GM12878 (cell line): ENCODE measurements at places on chromosomes 11 and 22. TPM values are rescaled to one million over a fixed set of nuclear protein-coding genes. Genes with fewer than 3 reads are reported as not detected.

Gene CLTCL1
- 0.11 and 0.15 TPM in 2 replicates for polyA plus RNA-seq

DNA sequence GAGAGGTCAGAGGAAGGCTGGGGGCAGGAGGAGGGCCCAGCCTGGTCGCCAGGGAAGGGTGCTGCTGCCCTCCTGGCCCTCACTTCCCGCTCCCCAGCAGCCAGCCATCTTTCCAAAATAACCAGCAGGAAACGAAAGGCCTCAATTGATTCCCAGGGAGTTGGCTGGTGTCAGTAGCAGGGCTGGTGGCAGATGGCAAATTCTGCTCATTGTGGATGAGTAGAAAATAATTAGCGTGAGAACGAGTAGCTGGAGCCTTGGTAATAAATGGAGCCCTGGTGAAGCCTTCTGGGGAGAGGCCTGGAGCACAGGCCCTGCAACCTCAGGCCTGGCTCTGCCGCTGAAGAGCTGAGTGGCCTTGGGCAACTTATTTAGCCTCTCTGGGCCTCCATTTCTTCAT, 31.3 kb downstream of the DAGLA start:
- no peaks in the 10 kb centered on the region for H3K4me1 ChIP-seq
- DNase-seq = no peak
- H3K27me3 ChIP-seq = peaks cover 3% of the 10 kb centered on the region; the same call in 1 of the 2 replicates
- no peak overlapping the region for H3K4me3 ChIP-seq
- no peaks in the 10 kb centered on the region for H3K36me3 ChIP-seq

- no peaks in the 10 kb centered on the region for H3K27me3 ChIP-seq
- no peak overlapping the region for H3K4me3 ChIP-seq
- H3K4me1 ChIP-seq = no peaks in the 10 kb centered on the region
- no peaks in the 10 kb centered on the region for H3K36me3 ChIP-seq
- no peak overlapping the region for H3K27ac ChIP-seq
Measured at GRCh38 chr22:16961477-16962186, 46.4 kb downstream of the GAB4 start.

DNA sequence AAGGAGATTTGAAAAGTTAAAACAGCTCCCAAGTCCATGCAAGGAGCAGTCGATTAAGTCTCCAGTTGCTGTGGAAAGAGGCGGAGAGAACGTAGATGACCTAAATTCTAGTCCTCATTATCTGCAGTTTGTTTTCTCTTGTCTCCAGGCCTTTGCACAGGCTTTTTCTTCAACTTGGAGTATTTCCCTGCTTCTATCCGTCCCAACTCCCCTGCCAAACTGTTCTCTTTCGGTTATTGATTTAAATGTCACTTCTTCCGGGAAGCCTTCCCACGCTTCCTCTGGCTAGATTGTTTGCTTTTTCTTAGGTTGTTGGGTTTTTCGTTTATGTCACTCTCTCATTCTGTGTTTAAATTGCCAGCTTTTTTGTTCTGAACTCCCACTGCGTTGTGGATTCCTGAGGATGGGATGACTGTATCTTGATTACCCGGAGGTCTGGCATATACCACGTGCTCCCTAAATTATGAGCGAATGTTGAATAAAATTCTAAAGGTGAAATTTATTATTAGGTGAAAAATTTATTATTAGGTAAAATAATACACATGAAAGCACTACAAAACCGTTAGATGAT, 463 bp downstream of the TMEM126B start:
- H3K4me1 ChIP-seq = peaks cover 8% of the 10 kb centered on the region
- H3K4me3 ChIP-seq = peak overlapping the region; percentile 94
- no peaks in the 10 kb centered on the region for H3K27me3 ChIP-seq
- DNase-seq = no peak
- H3K36me3 ChIP-seq = peaks cover 4% of the 10 kb centered on the region; the same call in 1 of the 2 replicates

GRCh38 chr11:9039198-9039597, 35.4 kb upstream of the NRIP3 start:
- H3K27ac ChIP-seq = no peak overlapping the region
- DNase-seq = peak; percentile 19
- H3K4me1 ChIP-seq = no peaks in the 10 kb centered on the region
- H3K36me3 ChIP-seq = no peaks in the 10 kb centered on the region
- H3K27me3 ChIP-seq = no peaks in the 10 kb centered on the region; the same call in 1 of the 2 replicates

GRCh38 chr11:3015796-3016195, 23.7 kb upstream of the NAP1L4 start:
- DNase-seq = no peak
- peaks cover 19% of the 10 kb centered on the region for H3K36me3 ChIP-seq
- peaks cover 10% of the 10 kb centered on the region for H3K4me1 ChIP-seq
- no peak overlapping the region for H3K4me3 ChIP-seq
- H3K27me3 ChIP-seq = no peaks in the 10 kb centered on the region

DNA sequence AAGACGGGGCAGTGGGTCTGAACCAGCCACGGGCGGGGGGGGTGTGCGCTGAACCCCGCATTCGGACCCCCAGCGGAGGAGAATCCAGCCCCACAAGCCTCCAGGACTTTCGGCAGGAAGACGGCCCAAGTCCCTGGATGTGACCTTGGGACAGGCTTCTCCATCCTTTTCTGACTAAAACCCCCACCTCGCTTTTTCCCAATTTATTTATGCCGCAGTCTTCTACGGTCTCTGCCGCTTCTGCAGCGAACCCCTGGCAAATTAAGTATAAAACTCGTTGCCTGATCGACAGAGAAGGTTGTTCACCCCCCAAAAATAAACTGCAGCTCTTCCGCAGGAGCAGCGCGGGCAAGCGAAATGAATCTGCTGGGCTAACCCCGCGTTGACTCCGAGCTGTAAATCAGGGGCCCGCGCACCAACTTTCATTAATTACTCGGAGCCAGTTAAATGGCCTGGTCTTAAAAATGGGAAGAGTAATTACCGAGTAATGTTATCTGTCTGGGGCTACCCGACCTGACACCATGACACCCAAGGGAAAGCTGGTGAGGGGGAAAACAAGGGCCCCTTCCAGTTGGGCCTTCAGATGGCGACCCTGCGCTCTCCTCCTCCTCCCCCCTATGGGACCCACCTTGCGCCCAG, 6.6 kb downstream of the WT1 start:
- H3K27ac ChIP-seq = no peak overlapping the region
- no peaks in the 10 kb centered on the region for H3K4me1 ChIP-seq
- DNase-seq = no peak
- peaks cover 8% of the 10 kb centered on the region for H3K27me3 ChIP-seq

GRCh38 chr11:6402061-6402470, 11.8 kb downstream of the SMPD1 start:
- peak overlapping the region; percentile 16 for H3K27ac ChIP-seq
- H3K4me1 ChIP-seq = peaks cover 25% of the 10 kb centered on the region
- H3K4me3 ChIP-seq = peak overlapping the region; percentile 54; the same call in 1 of the 2 replicates
- H3K36me3 ChIP-seq = no peaks in the 10 kb centered on the region

DNA sequence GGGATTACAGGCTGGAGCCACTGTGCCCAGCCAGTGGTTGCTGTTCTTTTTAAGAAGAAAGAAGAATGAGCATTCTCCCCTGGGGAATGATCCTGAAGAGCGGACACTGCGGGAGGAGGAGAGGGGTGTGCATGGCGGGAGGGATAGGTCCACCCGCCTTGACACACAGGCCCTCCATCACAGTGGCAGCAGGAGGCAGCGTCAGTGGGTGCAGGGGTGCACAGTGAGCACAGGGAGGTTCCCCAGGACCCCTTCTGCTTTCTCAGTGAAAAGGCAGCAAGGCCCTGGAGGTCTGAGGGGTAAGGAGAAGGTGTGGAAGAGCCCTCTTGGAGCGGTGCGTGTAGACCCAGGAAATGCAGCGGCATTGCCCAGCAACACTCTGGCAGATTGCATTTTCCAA, 28.9 kb upstream of the CBX7 start:
- H3K36me3 ChIP-seq = no peaks in the 10 kb centered on the region
- no peaks in the 10 kb centered on the region for H3K4me1 ChIP-seq
- H3K27ac ChIP-seq = no peak overlapping the region
- H3K4me3 ChIP-seq = no peak overlapping the region
- no peak for DNase-seq

GRCh38 chr11:101442936-101443521, 140.8 kb downstream of the TRPC6 start:
- no peak for DNase-seq
- no peaks in the 10 kb centered on the region for H3K4me1 ChIP-seq
- H3K27me3 ChIP-seq = no peaks in the 10 kb centered on the region

DNA sequence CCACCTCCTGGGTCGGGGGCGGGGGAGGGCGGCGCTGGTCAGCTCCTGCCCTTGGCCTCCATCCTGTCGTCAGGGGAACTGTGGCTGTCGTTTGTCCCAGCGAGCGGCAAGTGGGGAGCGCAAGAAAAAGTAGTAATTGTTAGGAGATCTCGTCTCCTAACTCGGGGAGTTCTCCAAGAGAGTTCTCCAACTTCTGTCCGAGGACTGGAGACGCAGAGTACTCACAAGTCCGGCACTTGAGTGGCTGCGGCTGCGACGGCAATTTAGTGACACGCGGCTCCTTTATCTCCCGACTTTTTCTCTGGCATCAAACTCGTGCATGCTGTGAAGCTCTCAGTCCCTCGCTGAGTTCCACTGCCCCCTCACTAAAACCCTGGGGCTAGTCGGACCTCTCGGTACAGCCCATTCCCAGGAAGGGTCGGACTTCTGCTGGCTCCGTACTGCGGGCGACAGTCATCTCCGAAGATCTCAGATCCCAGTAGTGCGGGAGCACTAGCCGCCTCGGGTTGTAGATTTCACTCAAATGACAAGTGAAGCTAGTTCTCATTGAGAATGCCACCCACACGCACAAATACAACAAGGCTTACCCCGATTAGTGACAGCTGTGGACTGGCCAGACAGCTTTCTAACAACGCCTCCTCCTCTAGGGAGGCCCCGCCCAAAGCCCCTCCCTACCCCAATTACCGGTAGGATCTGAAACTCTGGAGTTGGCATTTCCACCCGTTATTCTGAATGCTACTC, at the start of gene PGR:
Gene PGR, minus strand, starts transcription at position 611 of the 741 bp plus-strand sequence. CDS start 743 bp downstream, outside the sequence.
- H3K4me3 ChIP-seq = no peak within 1 kb of the TSS
- no peak for DNase-seq
- peaks cover 5% of the 10 kb centered on the region; the same call in 1 of the 2 replicates for H3K27me3 ChIP-seq
- H3K4me1 ChIP-seq = no peaks in the 10 kb centered on the region
- no peaks in the 10 kb centered on the region for H3K36me3 ChIP-seq

DNA sequence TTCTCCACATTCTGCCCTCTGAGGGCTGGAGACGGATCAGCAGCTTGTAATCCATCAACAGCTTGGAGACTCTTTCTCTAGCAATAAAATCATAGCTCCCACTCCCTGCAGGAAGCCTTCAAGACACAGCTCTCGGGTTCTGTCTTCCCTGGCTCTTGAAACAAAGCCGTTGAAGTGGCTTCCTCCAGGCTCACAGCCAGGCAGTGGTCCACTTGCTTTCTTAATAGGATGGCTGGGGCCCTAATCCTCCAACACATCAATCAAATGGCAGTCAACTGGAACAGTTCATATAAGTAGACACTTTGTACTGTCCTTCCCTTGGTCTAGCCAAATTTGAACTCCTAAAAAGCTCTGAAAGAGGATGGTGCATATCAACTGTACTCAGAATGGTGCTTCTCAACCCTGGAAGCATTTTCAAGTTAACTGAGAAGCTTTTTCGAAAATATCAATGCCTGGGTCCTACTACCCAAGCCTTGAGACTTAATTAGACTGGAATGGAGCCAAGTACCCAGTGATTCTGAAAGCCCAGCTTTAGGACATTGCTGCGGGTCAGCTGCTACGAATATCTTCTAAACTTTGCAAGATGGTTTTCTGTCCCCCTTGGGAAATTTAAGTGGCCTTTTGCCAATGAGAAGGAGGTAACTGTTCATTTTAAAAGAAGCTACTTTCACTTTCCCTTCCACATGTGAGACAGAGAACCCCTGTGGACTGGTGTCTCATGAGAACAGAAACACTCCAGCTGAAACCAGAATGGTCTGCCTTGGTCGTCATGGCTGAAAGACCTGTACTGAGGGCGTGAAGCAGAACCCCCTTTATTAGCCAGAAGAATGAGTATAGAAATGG, 74.7 kb downstream of the SC5D start:
- peak; percentile 99 for DNase-seq
- H3K4me1 ChIP-seq = peaks cover 43% of the 10 kb centered on the region
- peak overlapping the region; percentile 85 for H3K27ac ChIP-seq
- no peaks in the 10 kb centered on the region for H3K36me3 ChIP-seq

DNA sequence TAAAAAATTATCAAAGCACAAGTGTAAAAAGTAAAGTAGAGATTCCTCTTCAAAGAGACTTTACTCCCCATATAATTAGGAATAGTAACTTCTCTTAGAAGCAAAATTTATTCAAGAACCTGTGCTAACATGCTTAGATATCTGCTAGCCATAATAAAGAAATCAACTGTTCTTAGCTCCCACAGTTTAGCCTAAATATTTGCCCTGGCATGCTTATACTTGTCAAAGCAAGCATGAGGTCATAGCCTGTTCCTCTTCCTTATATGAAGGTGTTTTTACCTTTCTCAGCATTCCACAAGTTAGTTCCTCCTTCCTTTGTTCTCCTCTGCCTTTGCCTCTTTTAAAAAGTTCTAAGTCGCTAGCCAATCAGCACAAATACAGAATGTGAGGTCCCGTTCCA, 30.3 kb downstream of the RIC3 start:
- no peak for DNase-seq
- no peaks in the 10 kb centered on the region for H3K36me3 ChIP-seq
- H3K27me3 ChIP-seq = no peaks in the 10 kb centered on the region
- no peak overlapping the region for H3K4me3 ChIP-seq

DNA sequence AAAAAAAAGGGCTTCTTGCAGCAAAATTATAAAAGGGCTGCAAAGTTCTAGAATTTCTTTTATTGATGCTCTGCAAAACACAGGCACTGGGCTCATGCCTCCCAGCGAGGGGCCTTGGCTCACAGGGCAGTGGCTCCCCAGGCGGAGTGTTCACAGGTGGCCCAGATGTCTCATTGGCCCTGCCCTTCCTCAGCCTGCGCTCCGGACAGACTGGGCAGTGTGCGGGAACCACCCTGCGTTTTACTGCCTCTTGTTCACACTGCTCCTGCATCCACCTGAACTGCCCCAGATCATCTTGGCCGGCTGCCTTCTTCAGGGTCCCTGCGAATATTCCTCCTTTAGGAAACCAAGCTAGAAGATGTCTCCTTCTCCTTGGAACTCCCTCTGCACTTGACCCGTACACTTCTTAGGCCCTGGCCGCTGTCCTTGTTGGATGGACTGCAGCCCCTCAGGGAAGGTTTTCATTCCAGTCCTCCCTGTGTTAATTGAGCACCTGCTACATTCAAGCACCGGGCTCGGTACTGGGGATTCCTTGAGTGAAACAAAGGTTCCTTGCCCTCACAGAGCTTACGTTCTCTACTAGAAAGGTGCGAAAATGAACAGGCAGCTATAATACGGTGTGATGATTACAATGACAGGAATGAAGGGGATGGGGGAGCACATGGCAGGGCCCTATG, 4.5 kb downstream of the TUBA8 start:
- DNase-seq = no peak
- H3K4me3 ChIP-seq = no peak overlapping the region
- H3K4me1 ChIP-seq = peaks cover 19% of the 10 kb centered on the region
- no peaks in the 10 kb centered on the region; the same call in 1 of the 2 replicates for H3K27me3 ChIP-seq
- no peaks in the 10 kb centered on the region for H3K36me3 ChIP-seq
- no peak overlapping the region for H3K27ac ChIP-seq

DNA sequence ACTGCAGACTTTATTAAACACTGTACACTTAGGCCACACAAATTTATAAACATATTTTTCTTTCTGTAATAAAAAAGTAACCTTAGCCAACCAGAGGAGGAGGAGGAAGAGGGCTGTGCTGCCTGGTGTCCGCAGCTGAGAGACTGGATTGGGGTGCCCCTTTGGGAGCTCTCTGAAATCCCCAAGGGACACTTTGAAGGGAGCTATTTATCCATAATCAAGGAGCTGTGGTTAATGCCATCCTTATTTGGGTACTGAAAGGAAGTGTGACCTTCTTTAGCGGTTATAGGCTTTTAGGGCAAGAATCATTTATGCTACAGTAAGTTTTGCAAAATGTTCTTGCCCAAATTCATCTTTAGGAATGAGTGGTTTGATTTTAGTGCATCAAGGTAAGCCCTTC, 125.8 kb downstream of the RASSF10 start:
- H3K27me3 ChIP-seq = no peaks in the 10 kb centered on the region; the same call in 1 of the 2 replicates
- no peak for DNase-seq
- no peak overlapping the region for H3K27ac ChIP-seq
- H3K4me1 ChIP-seq = no peaks in the 10 kb centered on the region
- H3K4me3 ChIP-seq = no peak overlapping the region

Gene TEX12
- 0.28 and 0.39 TPM in 2 replicates for polyA plus RNA-seq

Gene SPDYC
- polyA plus RNA-seq = not detected in 2 replicates
